ENCODE measurements at places on chromosomes 11 and 22. TPM values are rescaled to one million over a fixed set of nuclear protein-coding genes. Genes with fewer than 3 reads are reported as not detected.

The MAP6 gene
- not detected for total RNA-seq

The TRIM51 gene
- total RNA-seq, result not detected

- no peak overlapping the region for H3K27ac ChIP-seq
- H3K4me1 ChIP-seq, result peaks cover 4% of the 10 kb centered on the region
- H3K36me3 ChIP-seq, result no peaks in the 10 kb centered on the region
- H3K4me3 ChIP-seq, result no peak overlapping the region
- DNase-seq, result no peak
- H3K27me3 ChIP-seq, result peaks cover 43% of the 10 kb centered on the region
These were observed 3.3 kb downstream of the FGF19 start for GRCh38 chr11:69700278-69701140.

DNA sequence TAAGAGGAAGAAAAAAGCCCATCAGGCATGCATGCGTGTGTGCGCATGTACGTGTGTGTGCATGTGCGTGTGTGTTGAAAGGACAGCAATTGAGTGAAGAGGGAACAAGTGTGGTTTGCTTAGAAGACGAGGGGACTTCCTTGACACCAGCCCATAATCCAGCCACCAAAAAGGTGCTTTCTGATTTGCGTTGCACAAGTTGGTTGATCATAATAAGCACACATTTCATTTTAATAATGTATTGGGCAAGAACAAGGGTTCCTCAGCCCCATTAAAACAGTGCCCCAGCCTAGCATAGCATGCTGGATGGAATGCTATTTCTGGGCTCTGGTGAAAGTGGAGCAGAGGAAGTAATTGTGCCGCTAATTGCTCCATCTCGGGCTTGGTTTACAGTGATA, 493.2 kb downstream of the MIAT start:
- no peak overlapping the region for H3K27ac ChIP-seq
- peaks cover 31% of the 10 kb centered on the region for H3K27me3 ChIP-seq
- DNase-seq, result no peak
- no peaks in the 10 kb centered on the region for H3K36me3 ChIP-seq
- no peak overlapping the region for H3K4me3 ChIP-seq
- H3K4me1 ChIP-seq, result peaks cover 4% of the 10 kb centered on the region

GRCh38 chr22:49317369-49317768, 510.3 kb downstream of the BRD1 start:
- no peak overlapping the region for H3K4me3 ChIP-seq
- H3K27ac ChIP-seq, result no peak overlapping the region
- no peaks in the 10 kb centered on the region for H3K4me1 ChIP-seq
- peaks cover 27% of the 10 kb centered on the region for H3K27me3 ChIP-seq
- no peaks in the 10 kb centered on the region for H3K36me3 ChIP-seq

The CALCA gene
- total RNA-seq, result not detected

The FOSL1 gene
- total RNA-seq, result 11.1 TPM

All from activated CD4-positive, alpha-beta T cell treated with anti-CD3 and anti-CD28 coated beads for 36 hours (primary cell).